H9 (cell line): ENCODE measurements at places on chromosomes 11 and 22. TPM values are rescaled to one million over a fixed set of nuclear protein-coding genes. Genes with fewer than 3 reads are reported as not detected.

CARD16 gene
- not detected in 2 replicates for total RNA-seq

PDE3B gene
- 6.6 and 7.2 TPM in 2 replicates for total RNA-seq

SCUBE1 gene
- 1.2 and 1.4 TPM in 2 replicates for total RNA-seq

SLC25A45 gene
- 1.1 and 1.6 TPM in 2 replicates for total RNA-seq

MS4A18 gene
- total RNA-seq: not detected in 2 replicates

C22orf31 gene
- not detected in 2 replicates for total RNA-seq

SELENOH gene
- total RNA-seq: 251 and 271 TPM in 2 replicates

FJX1 gene
- total RNA-seq: 11.5 and 14.4 TPM in 2 replicates

RFPL2 gene
- total RNA-seq: not detected in 2 replicates

CCDC89 gene
- total RNA-seq: not detected in 2 replicates

KRTAP5-9 gene
- not detected in 2 replicates for total RNA-seq

GLYATL1B gene
- not detected in 2 replicates for total RNA-seq

GRCh38 chr11:44833877-44834452 lies 107.2 kb downstream of the TSPAN18 start:
- no peak for DNase-seq
- H3K4me3 ChIP-seq: no peak overlapping the region
- no peak overlapping the region for H3K27ac ChIP-seq
- H3K4me1 ChIP-seq: peaks cover 16% of the 10 kb centered on the region; the same call in 1 of the 2 replicates
- H3K27me3 ChIP-seq: no peaks in the 10 kb centered on the region

GRCh38 chr11:115606498-115607220 lies 102.4 kb upstream of the CADM1 start:
- no peaks in the 10 kb centered on the region for H3K36me3 ChIP-seq
- no peak for DNase-seq
- no peak overlapping the region for H3K27ac ChIP-seq
- no peak overlapping the region for H3K4me3 ChIP-seq
- no peaks in the 10 kb centered on the region for H3K4me1 ChIP-seq

DNA sequence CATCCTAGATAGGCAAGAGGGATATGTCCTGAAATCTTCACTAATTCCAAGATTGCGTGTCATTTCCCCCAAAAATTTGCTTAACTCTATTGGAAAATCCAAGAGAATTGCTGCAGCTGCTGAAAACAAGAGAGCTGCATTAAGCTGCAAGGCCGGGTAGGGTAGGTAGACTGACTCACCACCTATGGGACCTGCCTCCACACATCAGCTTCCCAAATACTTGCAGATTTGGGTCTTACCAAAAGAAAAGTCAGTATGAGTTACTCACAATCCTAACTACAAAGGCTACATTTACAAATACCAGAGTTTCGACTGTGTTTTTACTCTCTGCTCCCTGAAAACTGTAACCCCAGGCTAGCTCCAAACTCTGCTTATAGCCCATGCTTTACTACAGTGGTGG lies 142.5 kb upstream of the TEAD1 start:
- DNase-seq: no peak
- no peaks in the 10 kb centered on the region for H3K4me1 ChIP-seq
- H3K36me3 ChIP-seq: no peaks in the 10 kb centered on the region
- H3K4me3 ChIP-seq: no peak overlapping the region

GRCh38 chr22:22728382-22728781 lies 84.0 kb downstream of the GGTLC2 start:
- DNase-seq: no peak
- H3K27ac ChIP-seq: no peak overlapping the region
- H3K4me3 ChIP-seq: no peak overlapping the region
- H3K4me1 ChIP-seq: no peaks in the 10 kb centered on the region
- no peaks in the 10 kb centered on the region for H3K36me3 ChIP-seq

- H3K4me3 ChIP-seq: no peak overlapping the region
- H3K4me1 ChIP-seq: no peaks in the 10 kb centered on the region
- H3K36me3 ChIP-seq: peaks cover 14% of the 10 kb centered on the region
- no peaks in the 10 kb centered on the region for H3K27me3 ChIP-seq
- no peak overlapping the region for H3K27ac ChIP-seq
Measured at GRCh38 chr22:47176026-47176389, 413.6 kb downstream of the TBC1D22A start.

DNA sequence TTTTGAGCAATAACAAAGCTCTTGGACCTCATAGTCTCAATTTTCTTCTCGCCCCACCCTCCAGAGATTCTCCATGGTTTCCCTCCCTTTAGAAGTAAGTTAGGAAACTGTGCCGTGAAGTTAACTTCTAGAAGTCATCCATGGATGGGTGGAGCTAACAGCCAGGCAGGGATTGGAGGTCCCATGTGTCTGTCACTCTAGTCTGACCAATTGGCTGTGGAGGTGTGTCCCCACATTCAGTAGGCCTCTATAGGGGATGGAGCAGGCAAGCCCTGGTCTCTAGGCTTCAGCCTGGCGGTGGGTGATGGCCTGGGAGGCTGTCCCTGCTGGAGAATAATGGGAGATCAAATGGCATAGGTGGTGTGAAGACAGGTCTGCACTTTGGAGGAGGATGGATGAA lies 50.7 kb downstream of the TP53I11 start:
- no peaks in the 10 kb centered on the region for H3K4me1 ChIP-seq
- peaks cover 11% of the 10 kb centered on the region; the same call in 1 of the 2 replicates for H3K36me3 ChIP-seq
- DNase-seq: peak; percentile 83
- no peak overlapping the region for H3K27ac ChIP-seq
- H3K27me3 ChIP-seq: no peaks in the 10 kb centered on the region

GRCh38 chr11:115700496-115700895 lies 196.3 kb upstream of the CADM1 start:
- no peak for DNase-seq
- H3K4me1 ChIP-seq: no peaks in the 10 kb centered on the region
- no peak overlapping the region for H3K27ac ChIP-seq
- no peaks in the 10 kb centered on the region; the same call in 1 of the 2 replicates for H3K27me3 ChIP-seq

- DNase-seq: no peak
- H3K27ac ChIP-seq: no peak overlapping the region
- no peaks in the 10 kb centered on the region; the same call in 2 of the 3 replicates for H3K36me3 ChIP-seq
- no peaks in the 10 kb centered on the region for H3K27me3 ChIP-seq
- H3K4me3 ChIP-seq: peak overlapping the region; percentile 85
Measured at GRCh38 chr11:47216121-47216798, 1.5 kb downstream of the DDB2 start.

DNA sequence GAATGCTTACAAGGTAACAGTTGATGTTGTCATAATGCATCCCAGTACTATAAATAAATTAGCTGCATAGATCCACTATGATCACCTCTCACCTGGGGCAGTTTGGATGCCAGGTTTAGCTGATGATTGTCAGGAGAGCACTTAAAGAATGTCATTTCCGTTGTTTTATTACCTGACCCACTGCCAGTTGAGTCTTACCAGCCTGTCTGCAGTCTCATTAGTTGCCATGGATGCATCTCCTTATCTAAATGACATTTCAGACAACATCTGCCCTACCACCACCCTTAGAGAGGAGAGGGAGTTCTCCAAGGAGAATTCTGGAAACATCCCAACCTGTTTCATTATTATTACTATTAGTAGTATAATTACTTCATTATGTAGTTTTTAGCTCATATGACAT lies 339.1 kb upstream of the API5 start:
- no peak overlapping the region for H3K27ac ChIP-seq
- no peaks in the 10 kb centered on the region for H3K4me1 ChIP-seq
- no peak overlapping the region for H3K4me3 ChIP-seq

DNA sequence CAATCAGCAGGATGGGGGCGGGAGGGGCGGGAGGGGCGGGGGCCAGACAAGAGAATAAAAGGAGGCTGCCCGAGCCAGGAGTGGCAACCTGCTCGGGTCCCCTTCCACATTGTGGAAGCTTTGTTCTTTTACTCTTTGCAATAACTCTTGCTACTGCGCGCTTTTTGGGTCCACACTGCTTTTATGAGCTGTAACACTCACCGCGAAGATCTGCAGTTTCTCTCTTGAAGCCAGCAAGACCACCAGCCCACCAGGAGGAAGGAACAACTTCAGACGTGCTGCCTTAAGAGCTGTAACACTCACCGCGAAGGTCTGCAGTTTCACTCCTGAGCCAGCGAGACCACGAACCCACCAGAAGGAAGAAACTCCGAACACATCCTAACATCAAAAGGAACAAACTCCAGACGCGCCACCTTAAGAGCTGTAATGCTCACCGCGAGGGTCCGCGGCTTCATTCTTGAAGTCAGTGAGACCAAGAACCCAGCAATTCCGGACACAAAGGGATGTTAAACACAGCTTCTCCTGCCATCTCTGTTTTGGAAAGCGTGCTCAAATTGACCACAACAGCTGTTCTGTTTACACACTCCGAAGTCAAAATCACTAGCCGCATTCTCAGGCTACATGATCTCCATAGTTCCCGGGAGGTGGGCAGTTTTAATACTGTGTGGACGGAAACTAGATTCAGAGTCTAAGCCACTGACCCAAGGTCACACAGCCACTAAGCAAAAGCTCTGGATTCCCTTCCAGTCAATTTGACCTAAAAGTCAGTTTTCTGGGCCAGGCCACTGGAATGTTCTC lies 11.9 kb downstream of the PLAAT2 start:
- no peak overlapping the region for H3K27ac ChIP-seq
- peaks cover 6% of the 10 kb centered on the region for H3K36me3 ChIP-seq
- H3K4me3 ChIP-seq: no peak overlapping the region
- no peaks in the 10 kb centered on the region for H3K27me3 ChIP-seq

DNA sequence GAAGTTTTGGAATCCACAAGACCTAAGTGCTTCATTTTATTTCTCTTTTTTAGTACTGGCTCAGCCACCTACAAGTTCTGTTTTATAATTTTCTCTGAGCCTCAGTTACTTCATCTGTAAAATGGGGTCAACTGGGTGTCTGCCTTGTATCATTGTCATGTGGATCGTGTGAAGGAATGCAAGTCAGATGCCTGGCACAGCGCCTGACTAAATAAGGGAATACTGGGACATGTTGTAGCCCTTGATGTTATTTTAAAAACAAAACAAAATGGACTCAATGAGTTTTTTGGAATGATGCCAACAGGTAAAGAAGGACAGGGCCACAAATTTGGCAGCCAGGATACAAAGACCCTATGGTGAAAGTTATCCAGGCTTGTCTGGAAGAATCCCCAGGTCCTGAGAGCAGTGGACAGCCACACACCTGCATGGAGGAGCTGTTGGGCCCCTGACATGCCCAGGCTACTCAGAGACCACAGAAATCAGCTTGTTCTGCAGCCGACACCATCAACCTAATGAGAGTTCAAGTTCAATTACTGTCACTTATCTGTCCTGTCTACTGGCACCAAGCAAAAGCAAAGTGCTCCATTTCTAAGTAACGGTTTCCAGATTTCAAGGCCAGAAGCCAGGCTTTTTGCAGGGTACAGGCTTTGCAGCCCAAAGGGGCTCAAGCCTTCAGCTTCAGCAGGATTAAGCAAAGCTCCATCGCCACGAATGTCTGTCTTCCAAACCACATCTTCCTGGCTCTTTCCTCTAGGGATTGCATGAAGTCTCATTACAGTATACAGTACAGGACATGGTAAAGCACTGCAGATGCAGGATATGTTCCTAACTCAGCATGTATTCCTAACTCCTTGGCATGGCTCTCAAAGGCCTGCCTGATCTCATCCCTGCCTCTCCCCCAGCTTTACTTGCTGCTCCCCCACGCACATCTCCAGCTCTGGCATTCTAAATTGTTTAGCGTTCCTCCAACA lies 18.4 kb downstream of the DKK3 start:
- H3K36me3 ChIP-seq: no peaks in the 10 kb centered on the region; the same call in none of the 2 replicates
- no peaks in the 10 kb centered on the region for H3K27me3 ChIP-seq
- H3K27ac ChIP-seq: no peak overlapping the region
- no peak overlapping the region for H3K4me3 ChIP-seq

- no peaks in the 10 kb centered on the region for H3K36me3 ChIP-seq
- no peak for DNase-seq
- no peaks in the 10 kb centered on the region for H3K27me3 ChIP-seq
- no peaks in the 10 kb centered on the region for H3K4me1 ChIP-seq
- no peak overlapping the region for H3K27ac ChIP-seq
Measured at GRCh38 chr11:1845561-1846452, 7.0 kb downstream of the TNNI2 start.

- no peak overlapping the region for H3K27ac ChIP-seq
- H3K27me3 ChIP-seq: no peaks in the 10 kb centered on the region
- peak overlapping the region; percentile 65; the same call in 1 of the 3 replicates for H3K4me3 ChIP-seq
Measured at GRCh38 chr22:49633010-49633324, 194.7 kb downstream of the BRD1 start.

DNA sequence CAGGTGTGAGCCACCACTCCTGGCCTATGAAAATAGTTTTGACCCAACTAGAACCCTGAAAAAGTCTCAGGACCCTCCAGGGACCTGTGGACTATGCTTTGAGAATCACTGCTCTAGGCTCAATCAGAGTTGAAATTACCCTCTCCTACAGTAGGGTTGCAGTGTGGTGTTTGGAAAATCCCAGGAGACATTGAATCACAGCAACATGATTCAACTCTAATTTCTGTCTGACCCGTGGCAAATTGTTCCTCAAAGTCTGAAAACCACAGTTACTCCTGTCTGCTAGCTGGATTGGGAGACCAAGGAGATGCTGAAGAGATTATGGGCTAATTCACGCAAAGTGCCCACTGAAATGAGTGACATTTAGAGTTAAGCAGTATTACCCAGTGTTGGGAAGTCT lies 5.4 kb upstream of the MTMR3 start:
- H3K4me3 ChIP-seq: no peak overlapping the region
- no peaks in the 10 kb centered on the region for H3K36me3 ChIP-seq
- no peak for DNase-seq

DNA sequence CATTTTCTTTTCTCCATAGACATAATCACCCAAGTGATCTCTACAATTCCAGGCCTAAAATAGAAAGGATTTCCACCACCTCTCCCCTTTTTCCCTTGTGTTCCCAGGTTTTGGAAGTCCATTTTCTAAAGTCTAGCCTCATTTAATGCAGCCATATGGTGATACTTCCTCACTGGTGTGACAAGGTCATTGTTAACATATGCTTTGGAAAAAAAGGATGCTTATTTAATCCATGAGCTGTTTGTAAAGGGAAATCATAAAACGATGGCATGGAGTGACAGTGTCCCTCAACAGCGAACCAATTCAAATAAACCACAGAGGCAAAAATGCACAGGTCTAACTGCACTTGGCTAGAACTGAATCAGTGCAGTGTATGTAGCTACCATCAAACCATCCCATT lies 26.6 kb downstream of the GRIA4 start:
- no peak overlapping the region for H3K27ac ChIP-seq
- H3K4me3 ChIP-seq: no peak overlapping the region
- DNase-seq: no peak
- no peaks in the 10 kb centered on the region for H3K4me1 ChIP-seq

DNA sequence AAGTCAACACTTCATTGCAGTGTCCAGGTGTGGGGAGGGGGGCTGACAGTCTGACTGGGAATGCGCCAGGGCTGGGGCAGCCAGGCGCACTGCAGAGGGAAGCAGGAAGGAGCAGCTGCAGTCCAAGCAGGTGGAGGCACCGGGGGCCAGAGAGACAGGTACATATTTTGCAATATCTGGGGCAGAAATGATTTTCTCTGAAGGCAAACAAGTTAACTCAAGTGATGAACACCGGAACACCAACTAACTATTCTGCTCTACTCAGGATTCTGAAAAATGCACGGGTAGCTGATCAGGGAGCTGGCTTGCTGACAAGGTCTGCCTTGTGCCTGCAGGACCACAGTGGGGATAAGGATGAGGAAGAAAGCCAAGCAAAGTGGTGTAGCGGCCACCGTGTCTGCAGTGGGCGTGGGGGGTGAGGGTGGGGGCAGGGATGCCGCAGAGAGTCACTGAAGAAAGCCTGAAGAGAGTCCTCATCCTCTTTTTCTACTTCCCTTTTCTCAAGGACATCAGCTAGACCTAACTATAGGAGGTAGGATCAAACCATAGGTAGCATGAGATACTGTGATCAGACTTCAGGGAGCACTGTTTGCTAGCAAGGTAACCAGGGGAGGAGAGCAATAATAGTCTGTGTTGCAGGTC lies 83.4 kb downstream of the SCN3B start:
- H3K4me1 ChIP-seq: peaks cover 7% of the 10 kb centered on the region; the same call in 1 of the 2 replicates
- no peak for DNase-seq

- H3K36me3 ChIP-seq: no peaks in the 10 kb centered on the region
- no peak overlapping the region for H3K4me3 ChIP-seq
- H3K27ac ChIP-seq: no peak overlapping the region
- no peaks in the 10 kb centered on the region for H3K27me3 ChIP-seq
- no peak for DNase-seq
Measured at GRCh38 chr11:26914968-26915367, 78.9 kb upstream of the FIBIN start.
